ENCODE measurements at places on chromosomes 3 and 15. TPM values are rescaled to one million over a fixed set of nuclear protein-coding genes. Genes with fewer than 3 reads are reported as not detected.
A peak's percentile ranks its signal among the peaks of the same experiment; 100 is the strongest.

DNA sequence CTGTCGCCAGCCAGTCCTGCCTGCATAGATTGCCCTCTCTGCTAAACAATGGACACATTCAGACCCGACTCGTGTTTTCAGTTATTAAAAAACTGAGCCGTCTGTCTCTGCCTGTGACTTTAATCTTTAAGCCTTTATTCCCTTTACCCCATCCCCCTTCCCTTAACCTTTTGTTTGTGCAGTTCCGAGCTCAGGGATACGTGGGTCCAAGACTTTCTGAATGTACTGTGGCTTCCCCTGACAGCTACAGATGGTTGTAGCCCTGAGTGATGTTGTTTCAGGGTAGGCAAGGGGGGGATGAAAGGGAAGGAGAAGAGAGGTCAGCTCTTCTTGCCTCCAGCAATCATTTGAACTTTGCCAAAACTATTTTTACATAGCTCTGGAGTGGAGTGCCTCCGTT lies 44.6 kb downstream of the EEFSEC start:
- no peak for DNase-seq

GRCh38 chr3:1072041-1072440 lies 20.8 kb upstream of the CNTN6 start:
- no peak for DNase-seq

DNA sequence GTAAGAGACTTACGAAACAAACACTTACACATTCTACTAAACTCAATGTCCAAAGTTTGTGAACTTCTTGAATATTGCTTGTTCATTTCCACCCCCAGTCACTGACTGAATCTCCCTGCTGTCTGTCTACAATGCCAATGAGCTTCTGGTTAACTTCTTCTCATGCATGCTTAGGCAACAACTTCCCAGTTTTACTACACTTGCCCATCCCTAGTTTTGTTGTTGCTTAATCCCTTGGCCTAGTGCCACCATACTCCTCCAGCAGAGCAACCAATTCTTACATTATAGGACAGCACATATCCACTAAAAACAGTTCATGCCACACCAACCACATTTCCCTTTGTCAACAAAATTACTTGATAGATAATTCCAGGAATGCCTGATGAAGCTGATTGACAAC lies 40.9 kb upstream of the CCR2 start:
- DNase-seq = peak; percentile 87

DNA sequence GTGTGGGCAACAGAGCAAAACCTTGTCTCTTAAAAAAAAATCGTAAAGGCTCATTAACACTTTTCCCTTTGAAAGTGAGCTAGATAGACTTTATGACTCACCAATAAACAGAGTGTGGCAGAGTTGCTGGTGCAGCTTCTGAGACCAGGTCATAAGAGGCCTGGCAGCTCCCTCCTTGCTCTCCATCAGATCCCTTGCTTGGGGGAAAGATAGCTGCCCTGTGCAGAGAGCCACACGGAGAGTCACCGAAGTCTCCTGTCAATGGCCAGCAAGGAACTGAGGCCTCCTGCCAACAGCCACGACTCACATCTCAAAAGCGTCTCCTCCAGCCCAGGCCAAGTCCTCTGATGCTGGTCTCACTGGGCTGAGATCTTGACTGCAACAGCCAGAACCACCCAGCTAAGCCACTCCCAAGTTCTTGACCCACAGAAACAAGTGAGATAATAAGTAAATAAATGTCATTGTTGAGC lies 8.7 kb upstream of the GP9 start:
- DNase-seq = peak; percentile 35

GRCh38 chr3:44125246-44125645 lies 116.4 kb upstream of the TOPAZ1 start:
- DNase-seq = no peak

- no peak for DNase-seq
These were observed 65.8 kb downstream of the SCN11A start for GRCh38 chr3:38985981-38986380.

DNA sequence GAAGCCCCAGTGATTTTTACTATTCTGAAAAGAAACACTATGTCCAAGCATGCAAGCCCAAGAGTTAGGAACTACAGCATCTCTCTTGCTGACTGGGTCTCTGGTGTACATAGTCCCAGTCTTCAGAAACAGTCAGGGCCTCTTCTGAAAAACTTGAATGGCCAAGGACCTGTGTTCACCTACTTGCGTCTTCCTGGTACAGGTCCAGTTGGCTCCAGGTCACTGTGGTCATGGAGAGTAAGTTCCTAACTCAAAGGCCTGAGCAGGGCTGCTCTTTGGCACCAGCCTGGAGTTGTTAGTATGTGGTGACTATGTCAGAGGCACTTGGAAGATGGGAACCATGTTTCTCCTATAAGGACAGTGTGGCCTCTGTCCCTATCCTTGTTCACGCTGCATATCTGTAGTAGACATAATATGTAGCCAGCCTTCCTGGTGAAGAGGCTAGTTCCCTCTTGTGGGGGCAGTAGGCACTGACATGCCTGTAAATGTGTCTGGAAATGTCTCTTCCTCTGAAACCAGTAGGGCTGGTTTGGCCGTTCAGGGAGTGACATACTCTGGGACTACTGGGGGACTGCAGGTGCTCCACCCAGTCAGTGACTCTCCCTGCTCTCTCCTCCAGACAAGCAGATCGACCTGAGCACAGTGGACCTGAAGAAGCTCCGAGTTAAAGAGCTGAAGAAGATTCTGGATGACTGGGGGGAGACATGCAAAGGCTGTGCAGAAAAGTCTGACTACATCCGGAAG lies 2.6 kb upstream of the RBM15B start:
- DNase-seq = peak; percentile 29

DNA sequence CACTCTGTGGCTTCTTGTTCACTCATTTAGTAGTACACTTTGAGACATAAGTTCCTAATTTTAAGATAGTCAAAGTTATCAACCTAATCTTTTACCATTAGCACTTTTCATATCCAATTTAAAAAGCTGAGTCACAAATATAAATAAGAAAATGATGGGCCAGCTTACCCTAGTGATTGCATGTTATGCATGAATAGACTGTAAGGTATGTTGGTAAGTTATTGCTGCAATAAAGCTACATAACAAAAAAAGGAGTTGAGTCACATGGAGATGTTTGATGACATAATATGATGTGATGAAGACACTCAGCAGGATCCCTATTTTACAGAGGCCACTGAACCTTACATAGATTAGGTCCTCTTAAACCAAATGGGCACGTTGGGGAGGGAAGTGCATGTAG lies 161.3 kb downstream of the OCA2 start:
- no peak for DNase-seq

DNA sequence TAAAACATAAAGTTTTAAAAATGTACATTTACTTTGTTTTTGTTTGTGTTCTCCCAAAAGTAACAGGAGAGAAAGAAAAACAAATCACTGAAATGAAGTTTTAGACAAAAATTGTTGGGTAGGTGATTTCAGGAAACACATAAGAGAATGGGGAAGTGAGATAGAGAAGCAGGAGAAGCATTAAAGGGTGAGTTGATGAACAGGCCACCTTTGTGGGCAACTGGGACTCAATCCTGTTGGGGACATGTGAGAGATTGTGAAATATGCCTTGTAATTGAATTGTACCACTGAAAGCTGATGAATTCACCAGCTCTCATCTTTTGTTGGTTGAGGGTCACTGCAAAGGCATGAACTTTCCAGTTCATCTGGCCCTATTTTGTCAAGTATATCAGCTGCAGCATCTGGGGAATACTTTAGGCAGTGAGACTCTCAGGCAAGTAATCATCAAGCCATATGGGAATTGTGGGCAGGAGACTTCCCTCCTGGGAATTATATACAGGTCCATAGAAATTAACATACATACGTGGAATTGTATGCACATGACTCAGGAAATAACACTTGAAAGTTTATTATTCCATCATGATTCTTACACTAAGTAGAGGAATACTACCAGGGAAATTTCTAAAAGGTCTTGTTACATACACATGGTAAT lies 181.0 kb downstream of the ZBBX start:
- DNase-seq = no peak

- no peak for DNase-seq
These were observed 19.2 kb downstream of the UBP1 start for GRCh38 chr3:33420966-33421365.

GRCh38 chr15:101454365-101454764 lies 35.1 kb downstream of the PCSK6 start:
- DNase-seq = no peak

DNA sequence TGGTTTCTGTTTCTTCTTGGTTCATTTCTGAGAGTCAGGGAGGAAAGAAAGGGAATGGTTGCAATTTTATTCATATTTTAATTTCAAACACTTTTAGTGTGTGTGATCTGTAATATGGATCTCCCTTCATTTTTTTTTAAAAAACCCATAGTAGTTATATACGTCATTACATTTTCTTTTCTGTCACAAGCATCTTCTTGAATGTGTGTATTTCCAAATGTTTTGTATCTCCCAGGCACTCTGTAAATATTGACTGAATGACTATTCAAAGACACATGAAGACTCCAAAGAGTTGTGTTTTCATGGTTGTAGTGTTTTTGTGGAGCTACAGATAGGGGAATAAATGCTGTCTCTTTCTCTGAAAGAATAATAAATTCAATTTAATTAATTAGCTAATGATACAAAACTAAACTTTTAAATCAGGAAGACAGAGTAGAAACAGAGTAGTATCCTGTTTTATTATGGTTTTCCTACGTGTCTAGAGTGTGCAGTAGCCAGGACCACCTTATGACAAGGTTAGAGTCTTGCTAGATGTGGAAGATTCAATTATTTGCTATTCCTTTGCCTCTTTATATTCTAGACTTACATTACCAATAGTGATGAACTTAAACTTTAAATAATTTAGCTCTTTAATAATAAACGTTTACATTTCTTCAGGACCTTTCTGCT lies 35.5 kb downstream of the NECTIN3 start:
- DNase-seq = no peak

DNA sequence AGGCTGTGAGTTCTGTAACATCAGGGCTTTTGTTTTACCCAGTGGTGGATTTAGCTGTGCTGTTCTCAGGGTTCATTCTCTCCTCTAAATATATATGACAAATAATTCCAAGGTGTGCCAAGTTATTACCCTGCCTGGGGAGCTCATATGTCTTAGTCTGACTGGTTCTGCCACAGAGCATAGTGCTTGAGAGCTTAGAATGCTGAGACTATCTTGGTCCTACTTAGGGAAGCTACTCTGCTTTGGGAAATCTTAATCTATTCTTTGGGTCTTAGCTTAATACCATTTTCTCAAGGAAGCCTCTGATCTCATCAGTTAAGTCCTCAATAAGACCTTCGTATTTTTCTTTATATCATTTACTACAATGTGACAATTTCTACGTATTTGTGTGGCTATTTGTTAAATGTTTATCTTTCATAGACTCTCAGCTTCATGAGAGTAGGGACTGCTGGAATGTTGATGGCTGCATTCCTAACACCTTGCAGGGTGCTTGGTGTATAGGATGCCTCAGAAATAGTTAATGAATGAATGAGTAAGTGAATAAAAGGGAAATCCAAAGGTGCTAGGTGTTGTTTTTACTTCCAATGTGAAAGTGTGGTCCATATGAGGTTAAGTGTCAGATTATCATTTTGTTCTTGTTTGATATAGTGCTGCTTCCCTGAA lies 1.8 kb downstream of the OTOL1 start:
- no peak for DNase-seq

Gene KIF15
- polyA plus RNA-seq = 0.65 TPM

Gene TMCO5A
- polyA plus RNA-seq = 0.07 TPM

Gene ISLR
- 2.8 TPM for polyA plus RNA-seq

Gene NME9
- polyA plus RNA-seq = 5.0 TPM

Gene LXN
- 31.2 TPM for polyA plus RNA-seq

Gene IP6K1
- polyA plus RNA-seq = 26.3 TPM

Gene LSM3
- 9.9 TPM for polyA plus RNA-seq

All from lung (tissue), 17 donors.